ENCODE measurements at places on chromosomes 2 and 18. TPM values are rescaled to one million over a fixed set of nuclear protein-coding genes. Genes with fewer than 3 reads are reported as not detected.

Gene CAPN14
- under 0.01 TPM for total RNA-seq

Gene TTL
- 43.1 TPM for total RNA-seq

Gene INHBB
- total RNA-seq: 2.4 TPM

Gene RSAD2
- total RNA-seq: 0.19 TPM

Gene CCDC102B
- total RNA-seq: 2.5 TPM

Gene UCN
- total RNA-seq: 0.09 TPM

Gene POTEE
- total RNA-seq: 0.09 TPM

Gene VAMP8
- total RNA-seq: 16.8 TPM

Gene ERFE
- 0.66 TPM for total RNA-seq

Gene DLX1
- total RNA-seq: under 0.01 TPM

Gene C2orf81
- total RNA-seq: 0.19 TPM

Gene PTGR3
- 10.1 TPM for total RNA-seq

Gene CCL20
- 2.1 TPM for total RNA-seq
